ENCODE measurements at places on chromosomes 5 and 9.

DNA sequence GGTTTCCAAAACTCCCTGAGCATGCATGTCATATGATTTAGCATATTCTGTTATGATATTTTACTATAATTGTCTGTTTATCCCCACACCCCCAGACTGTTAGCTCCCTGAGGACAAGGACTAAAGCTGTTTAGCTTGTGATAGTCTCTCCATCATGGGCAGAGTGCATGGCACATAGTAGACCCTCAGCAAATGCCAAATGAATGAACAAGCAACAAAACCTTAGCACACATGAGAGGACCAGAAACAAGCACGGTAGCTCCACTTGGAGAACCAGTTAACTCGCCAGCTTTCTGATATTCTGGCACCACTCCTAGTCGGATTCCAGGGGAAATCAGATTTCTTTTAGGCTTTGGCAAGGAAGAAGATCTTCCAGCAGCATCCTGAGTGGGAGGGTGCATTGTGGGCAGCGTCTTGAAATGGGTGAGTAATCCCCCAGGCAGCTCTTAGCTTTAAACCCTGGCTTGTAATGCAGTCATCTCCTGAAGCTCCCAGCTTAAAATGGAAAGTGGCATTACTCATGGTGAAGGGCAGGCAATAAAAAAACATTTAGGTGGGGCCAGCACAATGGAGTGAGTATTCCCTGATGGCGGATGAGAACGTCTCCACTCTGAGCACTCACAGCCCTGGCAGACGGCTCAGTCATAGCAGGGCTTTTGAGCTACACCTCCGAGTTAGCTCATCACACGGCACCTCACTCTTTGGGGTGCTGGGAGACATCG is 41.1 kb downstream of the FGF1 start:
- DNase-seq, result peak; percentile 98

GRCh38 chr5:132473019-132473531 is 17.5 kb downstream of the IRF1 start:
- no peak for DNase-seq

DNA sequence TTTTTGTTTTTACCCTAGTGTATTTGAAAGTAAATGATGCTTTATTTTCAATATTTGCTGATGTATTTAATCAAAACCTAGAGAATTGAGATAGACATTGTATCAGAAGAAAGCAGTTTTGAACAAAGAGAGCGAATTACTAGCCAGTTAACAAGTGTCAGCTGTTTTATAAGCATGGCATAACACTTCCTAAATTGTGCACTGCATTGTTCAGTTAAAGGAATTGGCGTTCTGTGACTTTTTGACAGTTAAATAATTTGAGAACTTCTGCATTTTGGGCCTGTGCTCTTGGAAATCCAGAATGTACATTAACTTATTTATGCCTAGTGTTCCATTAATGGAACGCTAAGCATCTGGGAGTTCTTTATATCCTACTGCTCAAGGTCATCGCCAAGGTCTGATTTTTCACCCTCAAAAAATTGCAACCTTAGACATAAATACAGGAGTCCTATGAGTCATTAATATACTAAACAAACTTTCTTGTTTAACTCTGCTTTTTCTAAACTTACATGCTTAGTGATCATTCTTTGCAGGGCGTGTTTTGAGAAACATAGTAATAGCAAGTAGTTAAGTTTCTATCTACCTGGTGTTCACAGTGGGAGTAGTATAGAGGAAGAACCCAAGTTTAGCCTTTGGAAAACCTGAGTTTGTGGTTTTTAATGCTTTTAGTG is 31.1 kb downstream of the RASA1 start:
- DNase-seq, result no peak

DNA sequence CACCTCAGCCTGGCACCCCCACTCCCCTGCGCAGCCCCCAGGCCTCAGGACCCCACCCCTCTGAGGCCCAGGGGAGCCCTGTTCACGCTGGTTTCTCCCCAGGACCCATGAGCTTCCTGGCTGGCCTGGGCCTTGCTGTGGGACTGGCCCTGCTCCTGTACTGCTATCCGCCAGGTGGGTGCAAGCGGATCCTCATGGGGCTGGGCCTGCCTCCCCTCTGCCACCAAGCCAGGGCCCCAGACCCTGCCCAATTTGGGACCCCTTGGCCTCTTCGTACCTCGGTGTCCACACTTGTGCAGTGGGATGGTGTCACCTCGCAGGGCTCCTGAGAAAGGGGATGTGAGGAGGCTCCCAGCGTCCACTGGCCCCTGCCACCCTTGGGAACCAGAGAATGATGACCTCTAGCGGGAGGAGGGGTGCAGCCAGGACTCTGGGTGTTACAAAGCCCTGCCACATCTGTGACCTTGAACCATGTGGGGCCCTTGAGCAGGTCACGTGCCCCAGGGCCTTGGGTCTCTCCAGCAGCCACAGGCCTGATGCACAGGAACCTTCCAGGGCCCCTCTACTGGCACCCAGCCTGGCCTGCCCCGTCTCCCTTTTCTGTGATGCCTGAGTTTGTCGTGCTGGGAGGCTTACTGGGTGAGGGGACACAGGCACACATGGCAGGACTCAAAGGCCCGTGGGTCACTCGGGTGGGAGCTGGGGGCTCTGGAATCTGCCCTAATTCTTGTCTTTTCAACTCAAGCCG is 16.3 kb downstream of the CARD19 start:
- no peak for DNase-seq

DNA sequence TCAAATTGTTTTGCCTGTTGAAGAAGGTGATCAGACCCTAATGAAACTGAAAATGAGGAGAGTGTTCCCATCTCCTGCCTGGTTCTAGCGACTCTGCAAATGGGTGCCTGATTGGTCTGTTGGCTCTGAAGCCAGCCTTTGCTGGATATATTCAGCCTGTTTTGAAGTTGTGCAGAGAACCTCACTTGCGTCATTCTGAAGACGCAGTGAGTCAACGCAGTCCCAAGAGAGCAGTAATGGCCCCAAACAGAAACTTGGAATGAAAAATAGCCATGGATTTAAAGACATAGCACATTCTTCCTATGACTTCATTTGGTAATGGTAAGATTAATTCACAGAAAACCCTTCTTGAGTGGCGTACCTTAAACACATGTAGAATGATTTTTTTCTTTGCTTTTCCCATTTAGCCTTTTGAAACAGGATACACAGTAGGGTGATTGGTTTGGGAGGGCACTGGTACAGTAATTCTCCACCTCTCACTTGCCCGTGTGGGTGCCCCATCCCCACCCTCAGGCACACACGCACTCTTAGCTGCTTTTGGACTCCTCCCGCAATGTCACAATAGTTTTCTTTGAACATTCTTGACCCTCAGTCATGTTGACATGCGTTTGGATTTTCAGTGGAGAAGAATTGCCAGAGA is 54.1 kb upstream of the ABL1 start:
- DNase-seq, result peak; percentile 97

GRCh38 chr9:137672907-137673791 is 54.3 kb downstream of the EHMT1 start:
- peak; percentile 21 for DNase-seq

- no peak for DNase-seq
These were observed 25.6 kb downstream of the CEP78 start for GRCh38 chr9:78261403-78262001.

- DNase-seq, result no peak
These were observed 230.6 kb downstream of the EBF1 start for GRCh38 chr5:158869092-158869491.

DNA sequence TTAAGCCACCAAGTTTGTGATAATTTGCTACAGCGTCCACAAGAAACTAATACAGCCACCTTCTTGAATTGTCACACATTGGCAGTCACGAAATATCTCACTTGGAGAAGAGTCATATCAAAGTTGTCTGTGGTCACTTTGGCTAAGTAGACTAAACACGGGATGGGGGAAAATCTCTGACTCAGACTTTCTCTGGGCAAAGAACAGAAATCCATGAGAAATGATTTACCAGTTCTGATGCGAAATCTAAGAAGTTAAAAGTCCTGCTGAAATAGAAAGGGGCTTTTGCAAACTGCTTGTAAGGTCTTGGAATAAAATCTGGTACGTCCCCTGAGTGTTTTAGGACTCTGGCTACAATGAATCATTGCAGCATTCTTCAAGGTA is 158.4 kb downstream of the COL23A1 start:
- no peak for DNase-seq

GRCh38 chr5:21847300-21847699 is 1005.8 kb downstream of the CDH12 start:
- DNase-seq, result no peak

GRCh38 chr9:36039696-36040095 is 3.0 kb downstream of the RECK start:
- no peak for DNase-seq

DNA sequence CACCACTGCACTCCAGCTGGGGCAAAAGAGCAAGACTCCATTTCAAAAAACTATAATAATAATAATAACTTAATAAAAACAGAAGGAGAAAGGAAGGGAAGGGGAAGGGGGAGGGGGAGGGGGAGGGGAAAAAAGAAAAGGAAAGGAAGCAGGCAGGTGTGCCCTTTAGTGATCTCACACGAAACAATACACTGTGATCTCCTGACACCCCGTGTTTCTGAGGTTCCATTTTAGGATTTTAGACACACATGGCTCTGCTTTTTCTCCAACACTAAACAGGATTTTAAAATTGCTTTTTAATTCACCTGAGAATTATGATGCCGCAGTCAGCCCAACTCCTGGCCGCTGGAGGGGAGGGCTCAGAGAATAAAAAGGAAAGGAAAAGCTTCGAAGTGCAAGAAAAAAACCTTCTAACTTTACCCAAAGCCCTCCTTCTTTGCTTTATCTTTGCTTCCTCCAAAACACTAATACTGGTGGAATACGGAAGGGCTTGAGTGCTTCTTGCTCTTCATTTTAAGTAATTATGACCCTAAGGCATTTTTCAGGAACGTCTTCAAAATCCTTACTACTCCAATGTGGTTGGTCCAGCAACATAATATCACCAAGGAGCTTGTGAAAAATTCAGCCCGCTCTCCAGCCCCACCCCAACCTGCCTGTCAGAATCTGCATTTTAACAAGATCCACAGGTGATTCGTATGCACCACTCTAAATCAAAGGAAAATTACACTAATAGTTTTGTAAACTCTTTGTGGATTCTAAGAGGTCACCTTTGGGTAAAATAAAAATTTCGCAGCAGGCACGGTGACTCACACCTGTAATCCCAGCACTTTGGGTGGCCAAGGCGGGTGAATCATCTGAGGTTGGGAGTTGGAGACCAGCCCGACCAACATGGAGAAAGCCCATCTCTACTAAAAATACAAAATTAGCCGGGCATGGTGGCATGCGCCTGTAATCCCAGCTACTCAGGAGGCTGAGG is 66.0 kb downstream of the MYO10 start:
- DNase-seq, result no peak

DNA sequence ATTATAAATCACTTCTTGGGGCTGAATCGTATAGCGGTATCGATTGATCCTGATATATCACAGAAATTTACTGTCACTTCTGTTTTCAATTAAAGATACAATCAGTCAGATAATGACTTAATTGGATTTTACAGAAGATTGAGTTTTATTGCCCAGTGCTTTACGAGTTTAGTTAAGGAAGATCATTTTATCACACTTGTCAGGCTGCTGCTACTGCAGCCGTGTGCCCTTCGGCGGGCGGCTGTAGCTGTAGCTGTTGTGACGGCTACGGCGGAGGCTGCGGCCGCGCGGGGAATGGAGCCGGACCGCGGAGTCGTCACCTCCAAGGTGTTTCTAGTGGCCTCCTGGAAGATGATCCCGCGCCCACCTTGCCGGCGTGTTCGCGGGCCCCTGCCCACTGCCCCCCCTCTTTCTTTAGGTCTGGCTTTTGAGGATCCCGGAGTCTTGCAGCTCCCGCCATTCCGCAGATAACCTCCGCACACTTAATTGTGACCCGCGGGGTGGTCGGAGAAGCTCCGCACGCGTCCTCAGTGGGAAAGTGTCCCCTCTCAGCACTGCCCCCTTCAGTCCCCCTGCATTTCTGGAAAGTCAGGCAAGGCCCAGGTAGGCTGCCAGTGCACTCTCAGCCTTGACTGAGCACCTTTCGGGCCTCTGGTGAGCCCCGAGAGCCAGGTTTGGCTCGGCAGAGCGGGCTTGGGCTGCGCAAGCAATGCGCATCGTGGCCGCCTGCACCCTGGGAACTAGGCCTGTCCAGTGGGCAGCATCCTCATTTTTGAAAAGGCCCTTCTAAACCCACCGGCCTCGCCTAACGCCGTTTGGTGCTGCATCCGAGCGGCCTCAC is 6.9 kb upstream of the DMRT3 start:
- DNase-seq, result no peak

DNA sequence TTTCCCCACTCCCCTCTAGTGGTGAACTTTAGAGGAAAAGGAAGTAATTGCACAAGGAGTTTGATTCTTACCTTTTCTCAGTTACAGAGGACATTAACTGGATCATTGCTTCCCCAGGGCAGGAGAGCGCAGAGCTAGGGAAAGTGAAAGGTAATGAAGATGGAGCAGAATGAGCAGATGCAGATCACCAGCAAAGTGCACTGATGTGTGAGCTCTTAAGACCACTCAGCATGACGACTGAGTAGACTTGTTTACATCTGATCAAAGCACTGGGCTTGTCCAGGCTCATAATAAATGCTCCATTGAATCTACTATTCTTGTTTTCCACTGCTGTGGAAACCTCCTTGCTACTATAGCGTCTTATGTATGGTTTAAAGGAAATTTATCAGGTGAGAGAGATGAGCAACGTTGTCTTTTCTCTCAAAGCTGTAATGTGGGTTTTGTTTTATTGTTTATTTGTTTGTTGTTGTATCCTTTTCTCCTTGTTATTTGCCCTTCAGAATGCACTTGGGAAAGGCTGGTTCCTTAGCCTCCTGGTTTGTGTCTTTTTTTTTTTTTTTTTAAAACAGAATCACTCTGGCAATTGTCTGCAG is 25.3 kb downstream of the SLC22A5 start:
- no peak for DNase-seq

GRCh38 chr5:117587111-117587510 is 1012.5 kb upstream of the SEMA6A start:
- DNase-seq, result no peak

GRCh38 chr5:102974177-102974576 is 145.8 kb downstream of the GIN1 start:
- DNase-seq, result no peak

- DNase-seq, result no peak
These were observed 58.5 kb downstream of the MLANA start for GRCh38 chr9:5949103-5949699.

DNA sequence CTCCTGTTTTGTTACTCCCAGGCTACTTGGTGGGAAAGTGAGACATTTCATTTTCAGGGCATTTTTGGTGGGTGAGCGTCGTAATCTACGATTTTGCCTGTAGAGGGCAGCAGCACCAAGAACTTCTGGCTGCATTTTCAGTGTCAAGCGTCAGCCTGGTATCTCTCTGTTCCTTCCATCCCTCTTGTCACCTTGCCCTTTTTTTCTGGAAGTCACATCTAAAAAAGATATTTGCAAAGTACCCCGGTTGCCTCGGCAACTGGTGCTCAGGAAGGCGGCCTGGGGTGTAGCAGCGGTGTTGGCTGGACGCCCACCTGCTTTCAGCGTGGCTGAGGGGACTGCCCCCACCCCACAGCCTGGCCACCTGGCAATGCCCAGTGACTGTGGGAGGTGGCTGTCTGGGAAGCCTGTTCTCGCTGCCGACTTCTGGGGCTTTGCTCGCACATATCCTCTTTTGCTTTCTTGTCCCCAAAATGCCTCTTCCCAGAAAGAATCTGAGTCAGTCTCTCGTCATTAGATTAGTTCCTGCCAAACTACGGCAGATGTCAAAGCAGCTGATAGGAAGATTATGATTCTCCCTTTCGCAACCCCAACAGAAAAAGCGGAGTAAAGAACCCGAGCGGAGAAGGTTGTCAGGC is 84.5 kb downstream of the ACER2 start:
- DNase-seq, result peak; percentile 36

Measured in fibroblast of skin of left biceps (primary cell).